ENCODE measurements at places on chromosomes 5 and 9.

- no peak for DNase-seq
Measured at GRCh38 chr9:107389617-107390071, 99.9 kb downstream of the KLF4 start.

- no peak for DNase-seq
Measured at GRCh38 chr9:136673975-136674785, 11.5 kb downstream of the EGFL7 start.

DNA sequence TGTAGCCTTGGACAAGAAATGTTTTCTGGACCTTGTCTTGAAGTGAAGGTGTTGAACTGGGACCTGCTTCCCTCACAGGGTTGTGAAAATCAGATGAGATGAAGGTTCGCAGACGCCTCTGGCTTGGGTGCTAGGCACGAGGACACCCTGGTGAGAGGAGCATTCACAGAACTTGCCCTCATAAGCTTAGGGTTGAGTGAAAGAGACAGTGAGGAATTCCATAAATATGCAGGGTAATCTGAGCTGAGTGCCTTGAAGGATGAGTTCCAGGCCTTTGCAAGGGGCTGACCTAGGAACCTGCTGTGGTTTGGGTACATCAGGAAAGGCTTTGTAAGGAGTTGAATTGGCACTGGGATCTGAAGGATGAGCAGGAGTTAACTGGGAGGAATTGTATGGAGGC is 75.7 kb upstream of the SAP30L start:
- DNase-seq = no peak

DNA sequence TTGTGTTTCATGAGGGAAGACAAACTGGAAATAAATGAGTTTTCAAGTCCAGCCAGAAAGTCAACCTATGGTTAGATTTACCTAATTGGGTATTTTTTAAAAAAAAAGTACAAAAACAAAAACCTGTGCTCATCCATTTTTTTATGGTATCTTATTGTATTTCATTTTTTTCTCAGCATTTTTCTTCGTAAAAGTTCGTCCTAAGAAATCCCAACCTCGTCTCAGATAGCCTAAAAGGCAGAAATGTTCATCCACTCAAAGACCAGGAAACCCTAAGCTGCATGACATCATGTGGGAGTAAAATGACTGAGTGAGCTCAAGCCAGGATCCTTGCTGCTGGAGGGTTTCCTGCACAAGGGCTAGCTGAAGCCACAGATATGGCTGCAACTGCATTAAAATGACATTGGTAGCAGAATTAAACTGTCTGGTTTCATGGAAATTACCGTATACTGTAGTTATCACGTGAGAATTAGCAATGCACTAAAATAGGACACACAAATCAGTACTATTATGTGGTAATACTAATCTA is 70.4 kb downstream of the NFIB start:
- DNase-seq = no peak

- no peak for DNase-seq
Measured at GRCh38 chr9:129620669-129621295, at the start of gene C9orf50. C9orf50 (minus strand) TSS chr9:129621101; CDS start chr9:129620574, 527 bp downstream.
